ENCODE measurements at places on chromosomes 6 and 20. TPM values are rescaled to one million over a fixed set of nuclear protein-coding genes. Genes with fewer than 3 reads are reported as not detected.

GRCh38 chr6:86203044-86203443 lies 560.4 kb upstream of the SYNCRIP start:
- DNase-seq = no peak
- H3K4me3 ChIP-seq = no peak overlapping the region
- no peak overlapping the region for H3K27ac ChIP-seq
- no peaks in the 10 kb centered on the region for H3K36me3 ChIP-seq
- no peaks in the 10 kb centered on the region for H3K27me3 ChIP-seq
- H3K4me1 ChIP-seq = no peaks in the 10 kb centered on the region

DNA sequence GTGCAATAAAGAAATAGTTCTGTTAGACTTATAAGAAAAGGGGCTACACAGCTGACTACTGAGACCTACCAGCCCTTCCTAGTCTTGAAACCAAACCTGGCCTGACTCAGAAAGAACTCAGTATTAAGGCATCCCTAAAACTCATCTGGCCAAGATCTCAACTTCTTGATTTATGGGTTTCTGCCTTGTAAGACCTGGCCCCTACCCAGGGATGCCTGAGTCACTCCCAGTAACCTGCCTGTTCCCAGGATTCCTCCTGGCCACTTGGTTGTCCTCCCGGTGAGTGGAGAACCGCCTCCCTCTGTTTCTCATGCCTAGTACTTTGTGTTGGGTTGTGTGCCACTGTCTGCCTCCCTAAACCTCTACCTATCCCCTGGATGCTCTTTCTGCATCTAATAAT lies 189.4 kb upstream of the PREP start:
- no peak overlapping the region for H3K4me3 ChIP-seq
- DNase-seq = no peak
- peak overlapping the region; percentile 1 for H3K27ac ChIP-seq
- H3K36me3 ChIP-seq = no peaks in the 10 kb centered on the region
- H3K4me1 ChIP-seq = peaks cover 36% of the 10 kb centered on the region

DNA sequence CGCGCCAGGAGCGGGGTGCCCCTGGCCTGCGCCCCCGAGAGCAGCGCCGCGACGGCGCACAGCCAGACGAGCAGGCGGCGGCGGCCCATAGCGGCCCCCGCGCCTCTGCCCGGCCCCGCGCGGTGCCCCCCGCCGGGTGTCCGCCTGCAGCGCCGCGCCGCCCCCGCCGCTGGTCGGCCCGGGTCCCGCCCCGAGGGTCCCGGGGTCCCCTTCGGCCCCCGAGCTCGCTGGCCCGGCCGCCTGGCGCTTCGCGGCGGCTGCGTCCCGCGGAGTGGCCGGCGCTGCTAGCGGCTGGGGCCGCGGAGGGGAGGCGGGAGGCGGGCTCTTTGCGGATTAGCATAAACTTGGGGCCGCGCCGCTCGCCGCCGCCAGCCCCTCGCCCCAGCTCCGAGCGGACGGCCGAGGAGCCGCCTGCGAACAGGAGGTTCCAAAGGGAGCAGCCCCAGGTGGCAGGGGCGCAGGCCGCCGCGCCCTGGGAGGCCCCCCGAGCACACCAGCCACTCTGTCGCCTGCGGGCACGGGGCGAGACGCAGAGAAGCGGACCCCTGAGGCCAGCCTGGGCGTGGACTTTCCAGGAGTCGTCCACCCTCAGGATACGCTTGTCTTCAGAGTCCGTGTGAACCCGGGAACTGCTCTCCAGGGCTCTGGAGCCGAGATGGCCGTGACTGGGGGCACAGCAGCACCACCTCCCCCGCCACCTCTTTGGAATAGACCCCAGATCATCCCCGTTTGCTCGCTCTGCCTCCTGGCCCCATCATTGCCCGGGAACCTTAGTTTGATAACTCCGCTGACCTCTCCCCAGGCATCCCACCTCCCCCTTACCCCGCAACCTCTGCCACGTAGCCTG lies at the start of gene EMILIN3:
EMILIN3 (minus strand) TSS at position 273 of the 847 bp plus-strand sequence; CDS start at position 89, 184 bp downstream.
- H3K4me3 ChIP-seq = peak within 1 kb of the TSS; percentile 27
- H3K27me3 ChIP-seq = peaks cover 38% of the 10 kb centered on the region
- peaks cover 2% of the 10 kb centered on the region for H3K4me1 ChIP-seq
- no peak within 1 kb of the TSS for H3K27ac ChIP-seq
- no peaks in the 10 kb centered on the region for H3K36me3 ChIP-seq

DNA sequence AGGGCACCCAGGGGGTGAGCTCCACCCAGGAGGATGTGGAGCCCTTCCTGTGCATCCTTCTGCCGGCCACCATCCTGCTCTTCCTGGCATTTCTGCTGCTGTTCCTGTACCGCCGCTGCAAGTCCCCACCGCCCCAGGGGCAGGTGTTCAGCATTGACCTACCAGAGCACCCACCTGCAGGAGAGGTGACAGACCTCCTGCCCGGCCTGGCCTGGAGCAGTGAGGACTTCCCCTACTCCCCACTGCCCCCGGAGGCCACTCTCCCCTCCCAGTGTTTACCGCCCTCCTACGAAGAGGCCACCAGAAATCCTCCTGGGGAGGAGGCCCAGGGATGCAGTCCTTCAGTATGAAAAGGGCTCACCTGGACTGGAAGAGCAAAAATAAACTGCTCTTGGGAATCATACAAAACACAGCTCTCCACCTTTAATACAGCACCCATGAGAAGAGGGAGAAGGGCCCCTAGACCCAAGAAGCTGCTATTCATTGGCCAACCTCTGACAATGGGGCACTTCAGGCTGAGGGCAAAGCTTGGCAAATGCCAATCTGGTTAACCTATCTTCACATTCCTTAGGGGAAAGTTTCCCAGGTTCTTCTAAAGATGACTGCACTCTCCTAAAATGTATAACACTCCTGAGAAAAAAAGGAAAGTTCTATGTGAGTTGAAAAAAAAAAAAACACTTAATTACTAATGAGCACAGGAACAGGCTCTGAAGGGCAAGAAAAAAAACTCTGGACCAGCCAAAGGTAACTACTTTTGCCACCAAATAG lies 5.0 kb downstream of the SMIM28 start:
- no peak overlapping the region for H3K27ac ChIP-seq
- no peak for DNase-seq
- no peak overlapping the region for H3K4me3 ChIP-seq
- H3K27me3 ChIP-seq = no peaks in the 10 kb centered on the region
- H3K36me3 ChIP-seq = no peaks in the 10 kb centered on the region

DNA sequence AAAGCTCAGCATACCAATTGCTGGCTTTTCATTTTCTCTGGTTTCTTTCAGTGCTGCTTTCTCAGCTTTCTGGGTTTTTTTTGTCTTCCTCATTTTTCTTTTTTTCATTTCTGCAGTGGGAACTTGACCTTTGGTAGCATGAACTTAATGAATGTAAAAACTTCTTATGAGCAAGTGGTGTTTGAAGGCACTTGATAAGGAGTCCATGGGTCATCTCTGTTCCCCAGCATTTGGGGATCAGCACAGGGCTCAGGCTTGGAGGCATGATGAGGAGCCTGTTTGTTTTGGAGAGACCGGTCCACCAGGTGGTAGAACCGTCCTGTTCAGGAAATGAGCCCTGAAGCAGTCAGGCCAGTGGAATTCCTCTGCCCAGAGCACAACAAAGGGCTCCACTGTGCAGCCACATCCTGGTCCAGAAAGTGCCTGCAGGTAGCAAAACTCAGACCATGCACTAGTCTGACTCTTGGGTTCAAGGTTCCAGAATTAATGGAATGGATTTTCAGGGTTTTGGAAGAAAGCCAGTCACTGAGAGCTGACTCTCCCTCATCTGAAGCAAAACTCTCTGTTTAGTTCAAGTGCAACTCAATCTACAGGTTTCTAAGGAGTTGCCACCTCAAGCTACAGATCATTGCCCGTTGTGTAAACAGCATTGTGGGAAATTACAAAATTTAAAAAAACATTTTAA lies 52.3 kb upstream of the ADGRF1 start:
- H3K27me3 ChIP-seq = peaks cover 2% of the 10 kb centered on the region
- DNase-seq = no peak
- H3K36me3 ChIP-seq = no peaks in the 10 kb centered on the region
- no peak overlapping the region for H3K4me3 ChIP-seq
- no peaks in the 10 kb centered on the region for H3K4me1 ChIP-seq
- no peak overlapping the region for H3K27ac ChIP-seq

CLPSL2 gene
- total RNA-seq = not detected

DNA sequence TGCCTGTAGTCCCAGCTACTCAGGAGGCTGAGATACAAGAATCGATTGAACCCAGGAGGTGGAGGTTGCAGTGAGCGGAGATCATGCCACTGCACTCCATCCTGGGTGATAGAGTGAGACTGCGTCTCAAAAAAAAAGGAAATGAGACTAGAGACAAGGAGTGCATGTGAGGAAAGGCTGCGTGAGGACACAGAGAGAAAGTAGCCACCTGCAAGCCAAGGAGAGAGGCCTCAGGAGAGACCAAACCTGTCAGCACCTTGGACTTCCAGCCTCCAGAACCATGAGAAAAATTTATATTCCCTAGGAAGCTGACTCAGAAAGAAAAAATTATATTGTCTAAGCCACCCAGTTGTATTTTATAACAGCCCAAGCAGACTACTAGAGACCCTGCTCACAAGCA lies 7.4 kb upstream of the BEND3 start:
- no peak for DNase-seq
- no peaks in the 10 kb centered on the region for H3K27me3 ChIP-seq
- H3K4me3 ChIP-seq = no peak overlapping the region
- no peaks in the 10 kb centered on the region for H3K36me3 ChIP-seq
- H3K4me1 ChIP-seq = no peaks in the 10 kb centered on the region

MAN1A1 gene
- total RNA-seq = 18.5 TPM

TMC2 gene
- not detected for total RNA-seq

- H3K27ac ChIP-seq = no peak overlapping the region
- DNase-seq = no peak
- no peak overlapping the region for H3K4me3 ChIP-seq
- H3K4me1 ChIP-seq = peaks cover 6% of the 10 kb centered on the region
- H3K36me3 ChIP-seq = no peaks in the 10 kb centered on the region
- no peaks in the 10 kb centered on the region for H3K27me3 ChIP-seq
Measured at GRCh38 chr6:148845464-148845863, 98.6 kb downstream of the UST start.

GRCh38 chr6:136696238-136696637 lies 96.0 kb downstream of the MAP3K5 start:
- no peak overlapping the region for H3K4me3 ChIP-seq
- peaks cover 17% of the 10 kb centered on the region for H3K4me1 ChIP-seq
- peaks cover 3% of the 10 kb centered on the region for H3K36me3 ChIP-seq
- no peaks in the 10 kb centered on the region for H3K27me3 ChIP-seq
- DNase-seq = no peak
- H3K27ac ChIP-seq = no peak overlapping the region

MAP3K7 gene
- total RNA-seq = 22.8 TPM

GRCh38 chr6:44022671-44023352 lies 104.4 kb downstream of the MRPL14 start:
- H3K27me3 ChIP-seq = peaks cover 1% of the 10 kb centered on the region
- no peak overlapping the region for H3K4me3 ChIP-seq
- H3K4me1 ChIP-seq = no peaks in the 10 kb centered on the region
- H3K36me3 ChIP-seq = no peaks in the 10 kb centered on the region
- no peak overlapping the region for H3K27ac ChIP-seq

PLN gene
- not detected for total RNA-seq

GRCh38 chr6:136647363-136647852 lies 97.2 kb upstream of the MAP7 start:
- no peaks in the 10 kb centered on the region for H3K36me3 ChIP-seq
- DNase-seq = peak; percentile 66
- H3K4me3 ChIP-seq = no peak overlapping the region
- no peaks in the 10 kb centered on the region for H3K4me1 ChIP-seq
- H3K27ac ChIP-seq = no peak overlapping the region

DNA sequence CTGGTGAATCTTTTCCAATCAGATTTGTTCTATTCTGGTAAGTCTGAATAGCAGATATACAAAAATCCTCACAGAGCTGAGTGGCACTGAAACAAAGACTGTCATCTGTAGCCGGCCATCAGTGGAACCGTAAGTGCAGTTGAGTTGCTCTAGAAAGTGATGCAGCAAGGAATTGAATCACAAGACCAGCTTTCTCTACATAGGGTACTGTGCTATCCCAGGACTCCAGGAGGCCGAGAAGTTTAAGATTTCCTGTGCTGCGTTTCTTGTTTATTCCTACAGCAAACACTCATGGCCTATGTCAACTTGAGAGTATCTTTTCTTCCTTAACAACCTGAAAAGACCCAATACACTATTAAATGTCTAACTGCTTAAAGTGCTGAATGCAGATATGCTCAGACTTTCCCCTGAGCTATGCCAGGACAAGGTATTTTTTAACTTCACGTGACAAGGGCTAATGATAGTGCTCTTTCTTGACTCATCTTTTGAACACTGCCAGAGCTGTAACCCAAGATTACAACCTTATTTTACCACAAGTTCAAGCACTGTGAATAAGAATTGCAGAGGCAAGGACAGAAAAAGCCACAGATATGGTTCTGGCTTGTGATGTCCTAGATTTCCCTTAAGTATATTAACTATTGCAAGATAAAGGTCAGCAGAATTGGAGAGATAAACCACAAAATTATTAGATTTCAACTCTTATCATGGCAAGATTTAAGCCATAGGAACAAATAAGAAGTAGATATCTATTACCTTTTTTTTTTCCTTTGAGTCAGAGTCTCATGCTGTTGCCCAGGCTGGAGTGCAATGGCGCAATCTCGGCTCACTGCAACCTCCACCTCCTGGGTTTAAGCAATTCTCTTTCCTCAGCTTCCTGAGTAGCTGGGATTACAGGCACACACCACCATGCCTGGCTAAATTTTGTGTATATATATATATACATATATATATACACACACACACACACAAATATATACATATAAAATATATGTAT lies 71.6 kb downstream of the GJA1 start:
- H3K36me3 ChIP-seq = no peaks in the 10 kb centered on the region
- H3K27me3 ChIP-seq = no peaks in the 10 kb centered on the region
- H3K4me1 ChIP-seq = peaks cover 7% of the 10 kb centered on the region
- no peak overlapping the region for H3K27ac ChIP-seq
- DNase-seq = no peak
- no peak overlapping the region for H3K4me3 ChIP-seq

GRCh38 chr20:45337367-45338120 lies 10.7 kb downstream of the SDC4 start:
- peaks cover 1% of the 10 kb centered on the region for H3K4me1 ChIP-seq
- no peak for DNase-seq
- H3K27me3 ChIP-seq = no peaks in the 10 kb centered on the region
- peaks cover 18% of the 10 kb centered on the region for H3K36me3 ChIP-seq

- DNase-seq = peak; percentile 74
- H3K27me3 ChIP-seq = no peaks in the 10 kb centered on the region
- H3K36me3 ChIP-seq = peaks cover 44% of the 10 kb centered on the region
- peak overlapping the region; percentile 100 for H3K27ac ChIP-seq
- peak overlapping the region; percentile 100 for H3K4me3 ChIP-seq
Measured at GRCh38 chr20:4811661-4812181, 90.0 kb downstream of the PRND start.

- no peaks in the 10 kb centered on the region for H3K36me3 ChIP-seq
- no peaks in the 10 kb centered on the region for H3K4me1 ChIP-seq
- H3K27ac ChIP-seq = no peak overlapping the region
- no peak overlapping the region for H3K4me3 ChIP-seq
- peaks cover 1% of the 10 kb centered on the region for H3K27me3 ChIP-seq
- no peak for DNase-seq
Measured at GRCh38 chr6:154653853-154654252, 79.4 kb upstream of the SCAF8 start.

DNA sequence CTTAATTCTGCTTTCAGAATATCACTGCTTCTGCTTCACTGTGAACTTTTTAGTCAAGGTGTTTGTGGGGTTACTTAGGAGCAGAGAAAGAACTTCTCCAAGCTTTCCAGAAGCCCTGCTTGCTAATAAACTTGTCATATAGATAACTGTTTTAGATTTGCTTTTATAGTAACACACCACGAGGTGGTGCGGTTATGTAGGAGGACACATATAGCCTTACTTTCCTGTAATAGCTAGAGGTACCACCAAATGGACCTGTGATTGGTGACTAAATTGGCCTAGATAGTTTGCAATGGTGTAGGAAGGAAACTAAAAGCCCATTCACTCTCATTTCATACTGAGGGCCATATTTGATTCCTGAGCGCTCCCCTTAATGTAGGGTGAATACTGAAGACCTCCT lies 52.3 kb upstream of the BCLAF1 start:
- no peak overlapping the region for H3K4me3 ChIP-seq
- H3K4me1 ChIP-seq = no peaks in the 10 kb centered on the region
- DNase-seq = no peak
- H3K36me3 ChIP-seq = no peaks in the 10 kb centered on the region

GPANK1 gene
- total RNA-seq = 30.9 TPM
